Hematopoietic multipotent progenitor cell treated with erythropoietin and hydrocortisone succinate and interleukin-3 and kit ligand, for 6 days (in vitro differentiated cells): ENCODE measurements at places on chromosomes 6 and 20.

DNA sequence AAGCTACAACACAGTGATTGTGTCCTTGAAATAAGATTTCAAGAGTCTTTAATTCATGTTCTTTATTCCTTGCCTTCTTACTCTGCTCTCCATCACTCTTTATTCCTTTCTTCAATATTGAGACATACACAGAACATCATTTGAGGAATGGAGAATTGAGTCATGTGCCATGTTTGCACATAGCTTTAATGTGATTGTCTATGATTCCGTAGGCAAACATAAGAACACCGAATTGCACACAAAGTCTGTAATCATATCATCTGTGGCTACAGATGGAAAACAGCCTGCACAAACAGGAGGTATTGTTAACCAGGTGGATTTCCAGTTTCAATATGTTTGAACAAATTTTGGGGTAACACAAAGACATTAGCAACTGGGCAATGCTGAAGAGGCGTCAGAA, 571.6 kb upstream of the GJE1 start:
- no peak for DNase-seq

GRCh38 chr6:156391061-156391672, 386.0 kb upstream of the ARID1B start:
- peak; percentile 10 for DNase-seq

- no peak for DNase-seq
These were observed 105.2 kb downstream of the SMOC2 start for GRCh38 chr6:168546151-168546550.

DNA sequence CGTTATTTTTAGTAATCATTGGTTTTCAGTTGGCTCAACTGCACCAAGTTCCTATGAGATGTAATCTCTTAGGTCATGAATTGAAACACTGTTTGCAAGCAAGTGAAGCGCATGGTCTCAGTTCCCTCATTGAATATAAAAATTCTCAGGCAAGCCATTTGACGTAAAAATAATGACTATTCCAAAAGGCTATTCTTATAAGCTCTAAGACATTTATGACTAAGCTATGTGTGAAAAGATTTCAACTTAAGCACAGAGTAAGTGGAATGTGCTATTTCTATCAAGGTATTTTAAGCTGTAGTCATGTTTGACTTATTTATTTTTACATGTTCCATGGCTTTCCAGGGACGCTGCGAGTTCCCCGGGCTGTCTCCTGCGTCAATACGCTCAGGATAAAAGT, 248.5 kb downstream of the THBS2 start:
- DNase-seq = no peak

DNA sequence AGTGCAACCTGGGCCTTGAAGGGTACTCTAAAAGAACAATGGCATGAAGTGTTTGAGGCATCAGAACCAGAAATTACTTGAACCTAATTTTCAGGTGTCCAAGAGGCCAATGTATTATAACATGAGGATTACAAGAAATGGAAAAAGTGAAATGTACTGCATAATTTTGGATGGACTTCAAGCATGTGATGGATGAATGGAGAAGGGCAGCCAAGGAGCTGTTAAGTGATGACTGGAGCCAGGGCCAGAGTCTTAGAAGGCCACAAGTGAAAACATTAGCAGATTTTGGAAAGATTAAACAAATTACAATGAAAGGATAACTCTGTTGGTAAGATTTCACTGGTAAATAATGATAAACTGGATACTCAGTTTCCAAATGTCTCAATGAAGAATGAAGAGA, 738.2 kb downstream of the CD109 start:
- DNase-seq = no peak

DNA sequence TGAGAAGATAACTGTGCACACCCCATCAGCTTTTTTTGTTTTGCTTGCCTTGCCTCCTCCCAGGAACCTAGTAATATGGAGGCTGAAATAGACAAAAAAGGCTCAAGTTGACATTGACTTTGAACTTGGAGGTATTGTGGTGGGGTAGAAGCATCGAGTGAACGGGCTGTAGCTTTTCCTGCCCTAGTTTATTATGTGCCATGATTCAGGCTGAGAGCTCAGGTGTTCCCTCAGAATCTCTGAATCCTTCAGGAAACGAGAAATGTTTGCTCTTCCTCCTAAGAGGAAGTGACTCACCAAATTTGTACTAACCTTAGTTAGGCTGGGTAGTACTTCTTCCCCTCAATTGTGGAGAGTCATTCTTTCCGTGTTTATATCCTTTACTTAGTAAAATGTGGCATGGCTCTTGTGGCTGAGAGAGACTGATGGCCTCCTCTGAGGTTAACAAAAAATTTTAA, 98.8 kb downstream of the SASH1 start:
- no peak for DNase-seq

GRCh38 chr20:3680701-3681351, 984 bp downstream of the ADAM33 start:
- no peak for DNase-seq

DNA sequence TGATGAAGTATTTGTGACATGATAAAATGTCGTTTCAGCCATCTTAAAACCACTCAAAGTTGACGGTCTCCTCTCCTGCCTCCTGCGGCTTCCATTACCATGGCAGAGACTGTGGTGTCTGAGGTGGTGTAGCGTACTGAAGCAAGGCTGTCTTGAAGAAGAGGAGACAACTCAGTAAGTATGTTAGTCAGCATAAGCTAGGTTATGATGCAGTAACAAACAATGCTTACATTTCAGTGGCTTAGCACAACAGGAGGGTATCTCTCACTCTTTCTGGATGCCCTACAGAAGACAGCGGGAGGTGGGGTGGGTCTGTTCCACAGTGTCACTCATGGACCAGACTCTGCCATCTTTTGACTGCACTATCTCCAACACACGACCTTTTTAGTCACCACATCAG, 174.7 kb upstream of the AHI1 start:
- DNase-seq = no peak

- no peak for DNase-seq
These were observed 249.2 kb upstream of the PRDM1 start for GRCh38 chr6:105836889-105837288.

DNA sequence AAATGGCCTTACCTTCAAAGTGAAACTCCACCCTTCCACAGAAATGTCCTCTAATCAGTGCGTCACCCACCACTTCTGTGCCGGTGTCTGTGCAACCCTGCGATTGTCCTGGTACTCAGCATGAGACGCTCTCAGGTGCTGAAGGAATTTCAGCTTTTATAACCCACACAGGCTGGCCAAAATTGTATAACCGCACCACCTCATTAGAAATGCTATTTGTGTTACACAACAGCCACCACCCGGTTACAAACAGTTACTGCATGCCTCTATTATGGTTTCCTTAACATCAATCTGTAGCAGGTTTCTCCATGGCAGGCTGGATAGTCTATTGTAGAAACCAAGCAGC, 51.5 kb downstream of the SLC23A2 start:
- DNase-seq = peak; percentile 75

- DNase-seq = no peak
These were observed 29.4 kb downstream of the TNXB start for GRCh38 chr6:32079566-32080290.

- DNase-seq = peak; percentile 56
These were observed 71.7 kb upstream of the RNF24 start for GRCh38 chr20:4086771-4087687.

DNA sequence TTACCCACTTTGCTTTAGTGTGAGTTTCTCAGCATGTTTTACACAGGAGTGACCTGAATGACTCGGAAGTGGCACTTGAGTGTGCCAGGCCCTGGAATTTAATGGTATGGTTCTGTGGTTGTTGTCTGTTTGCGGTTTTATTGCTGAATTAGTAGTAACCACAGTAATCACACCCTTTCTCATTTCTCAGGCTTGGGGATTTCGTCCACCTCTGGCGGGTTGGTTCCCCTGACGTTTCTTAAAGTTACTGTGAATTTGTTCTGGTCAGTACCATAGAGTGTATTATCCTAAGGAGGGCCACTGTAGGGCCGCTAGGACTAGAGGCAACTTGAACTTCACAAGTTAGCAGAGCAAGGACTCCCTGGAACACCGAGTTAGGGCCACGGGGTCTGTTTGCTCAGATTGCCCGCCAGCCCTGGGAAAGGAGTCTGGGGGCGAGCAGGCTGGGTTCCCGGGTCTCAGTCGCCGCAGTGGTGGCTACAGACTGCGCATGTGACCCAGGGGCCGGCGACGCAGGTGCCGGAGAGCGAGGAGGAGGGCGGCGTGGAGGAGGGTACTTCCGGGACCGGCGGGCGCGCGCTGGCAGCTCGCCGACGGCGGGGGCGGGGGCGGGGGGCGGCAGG, 546 bp upstream of the KLHL32 start:
- peak; percentile 39 for DNase-seq

- no peak for DNase-seq
These were observed 208.4 kb upstream of the DTNBP1 start for GRCh38 chr6:15871276-15871675.

DNA sequence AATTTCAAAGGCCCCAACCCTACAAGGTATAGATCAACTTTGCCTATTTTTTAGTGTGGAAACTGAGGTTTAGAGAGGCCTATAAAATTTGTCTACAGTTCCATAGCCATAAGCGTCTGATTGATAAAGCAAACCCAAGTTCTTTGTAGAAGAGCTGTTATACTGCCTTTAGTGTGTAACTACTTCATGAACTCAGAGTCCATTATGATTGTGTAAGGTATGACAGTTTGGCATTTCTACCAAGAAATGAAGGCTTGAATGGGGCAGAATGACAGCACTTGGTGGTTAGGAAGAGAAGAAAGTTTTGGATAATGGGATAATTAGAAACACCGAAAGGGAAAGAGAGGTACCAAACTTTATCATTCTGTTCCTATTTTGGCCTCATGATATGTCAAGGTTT, 38.1 kb downstream of the SMAP1 start:
- DNase-seq = no peak

DNA sequence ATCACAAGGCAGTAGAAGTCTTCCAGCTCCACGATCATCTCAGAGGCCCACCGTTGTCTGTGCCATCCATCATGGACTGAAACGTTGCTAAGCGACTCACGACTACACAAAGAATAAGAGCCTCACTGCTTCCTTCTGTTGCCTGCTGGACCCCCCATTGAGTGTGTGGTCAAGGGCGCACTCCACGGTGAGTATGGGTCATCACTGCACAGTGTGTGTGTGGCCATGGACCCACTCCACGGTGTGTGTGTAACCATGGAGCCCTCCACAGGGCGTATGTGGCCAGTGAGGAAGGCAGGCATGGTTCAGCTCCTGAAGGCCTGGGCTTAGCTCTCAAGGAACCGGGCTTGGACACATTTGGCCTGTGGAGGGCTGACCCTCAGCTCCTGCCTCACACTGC, 123.4 kb upstream of the AFDN start:
- no peak for DNase-seq

DNA sequence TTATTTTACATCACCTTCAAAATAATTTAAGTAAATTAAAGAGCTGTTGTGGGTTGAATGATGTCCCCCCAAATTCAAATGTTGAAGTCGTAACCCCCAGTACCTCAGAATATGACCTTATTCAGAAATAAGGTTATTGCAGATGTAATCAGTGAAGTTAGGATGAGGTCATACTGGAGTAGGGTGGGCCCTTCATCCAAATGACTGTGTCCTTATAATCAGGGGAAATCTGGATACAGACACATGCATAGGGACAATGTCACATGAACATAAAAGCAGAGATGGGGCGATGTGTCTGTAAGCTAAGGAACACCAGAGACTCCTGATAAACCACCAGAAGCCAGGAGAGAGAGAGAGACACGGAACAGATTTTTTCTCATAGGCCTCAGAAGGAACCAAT, 13.3 kb upstream of the IL20RA start:
- no peak for DNase-seq

DNA sequence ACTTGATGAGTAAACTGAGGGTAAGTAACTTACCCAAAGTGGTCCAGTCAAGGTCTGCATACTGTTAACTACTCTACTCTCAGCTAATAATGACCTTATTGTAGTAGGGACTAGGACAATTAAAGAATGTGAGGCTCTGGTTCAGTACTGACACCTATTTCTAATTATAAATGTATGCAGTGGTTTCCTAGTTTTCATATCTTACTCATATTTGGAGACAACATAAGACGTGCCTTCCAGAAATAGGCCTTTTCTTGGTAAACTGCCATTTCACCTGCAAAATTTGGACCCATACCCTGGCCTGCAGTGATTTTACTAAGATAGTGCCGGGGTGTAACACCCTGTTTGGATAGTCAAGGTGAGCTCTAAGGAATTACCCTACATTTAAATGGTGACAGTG, 24.7 kb downstream of the GJA1 start:
- no peak for DNase-seq

GRCh38 chr6:90217506-90218127, 79.0 kb downstream of the BACH2 start:
- DNase-seq = no peak

- no peak for DNase-seq
These were observed 212.5 kb downstream of the CDH4 start for GRCh38 chr20:61464307-61465303.

- no peak for DNase-seq
These were observed 16.6 kb upstream of the MAPK13 start for GRCh38 chr6:36113703-36114102.

DNA sequence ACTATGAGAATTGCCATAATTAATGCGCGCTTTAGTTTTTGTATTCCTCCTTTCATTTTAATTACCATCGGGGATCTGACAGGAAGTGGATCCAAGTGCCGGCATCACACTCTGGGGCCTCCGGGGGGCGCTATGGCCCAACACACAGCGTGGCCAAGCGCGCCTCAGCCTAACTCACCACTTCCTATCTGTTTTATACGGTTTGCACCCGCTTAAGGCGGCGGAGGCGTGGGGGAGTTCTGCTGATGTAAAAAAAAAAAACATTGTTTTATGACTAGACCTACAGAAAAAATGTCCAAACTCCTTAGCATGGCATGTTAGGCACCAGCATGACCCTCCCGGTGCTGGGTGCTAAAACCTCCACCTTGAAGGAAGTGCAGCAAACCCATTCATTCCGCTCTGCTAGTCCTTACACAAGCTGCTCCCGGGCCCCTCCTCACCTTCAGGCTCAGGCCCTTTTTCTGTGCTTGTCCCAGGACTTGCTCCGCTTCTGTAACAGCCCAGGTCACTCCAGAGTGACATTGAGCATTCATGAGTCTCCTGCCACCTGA, 4.5 kb upstream of the EBF4 start:
- peak; percentile 91 for DNase-seq

GRCh38 chr6:15284743-15285142, 38.9 kb downstream of the JARID2 start:
- no peak for DNase-seq

DNA sequence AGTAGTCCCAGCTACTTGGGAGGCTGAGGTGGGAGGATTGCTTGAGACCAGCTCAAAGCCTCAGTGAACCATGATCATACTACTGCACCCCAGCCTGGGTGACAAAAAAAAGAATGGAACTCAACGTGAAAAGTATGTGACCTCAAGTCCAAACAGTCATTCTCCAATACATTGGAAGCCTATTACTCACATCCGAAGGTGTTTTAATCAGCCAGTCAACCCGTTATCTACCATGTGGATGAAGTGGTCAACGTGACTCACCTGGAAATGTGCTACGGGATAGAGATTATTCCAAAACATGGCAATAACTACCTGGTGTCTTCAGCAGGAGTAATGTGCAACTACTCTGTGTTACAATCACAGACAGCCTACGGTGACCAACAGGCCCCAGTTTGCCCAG, 85.8 kb upstream of the TOP1 start:
- DNase-seq = no peak

- no peak for DNase-seq
These were observed 3.1 kb upstream of the TAB2 start for GRCh38 chr6:149314325-149314905.
